CD4-positive, alpha-beta T cell (primary cell): ENCODE measurements at places on chromosomes 16 and 17.

DNA sequence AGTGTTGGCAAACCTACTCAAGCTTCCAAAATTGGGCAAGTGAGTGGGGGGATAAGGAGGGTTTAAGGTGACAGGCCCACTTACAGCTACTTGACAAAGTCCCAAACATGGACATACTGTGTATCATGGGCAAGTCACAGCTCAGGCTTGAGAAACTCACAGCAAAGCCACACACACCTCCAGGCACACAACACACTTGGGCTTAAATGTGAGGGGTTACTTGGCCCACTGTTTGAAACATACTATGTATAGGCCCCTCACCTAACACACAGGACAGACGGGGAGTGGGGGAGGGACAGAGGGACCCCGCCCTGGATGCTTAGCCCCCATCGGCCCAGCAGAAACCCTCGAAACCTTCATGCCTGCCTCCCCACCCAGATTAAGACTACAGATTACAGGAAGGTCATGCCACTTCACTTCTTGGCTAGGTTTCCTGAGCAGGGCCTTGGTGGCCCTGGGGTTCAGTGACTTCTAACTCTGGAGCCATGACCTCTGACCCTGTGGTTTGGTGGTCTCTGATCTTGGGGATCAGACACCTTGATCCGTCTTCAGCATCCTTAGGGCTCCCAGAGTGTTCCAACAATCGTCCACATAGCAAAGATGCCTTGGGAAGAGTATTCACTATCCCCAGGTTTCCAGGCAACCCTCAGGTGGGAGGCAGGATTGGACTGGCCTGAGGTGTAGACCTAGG is 2.3 kb upstream of the SAMD14 start:
- DNase-seq, result no peak

DNA sequence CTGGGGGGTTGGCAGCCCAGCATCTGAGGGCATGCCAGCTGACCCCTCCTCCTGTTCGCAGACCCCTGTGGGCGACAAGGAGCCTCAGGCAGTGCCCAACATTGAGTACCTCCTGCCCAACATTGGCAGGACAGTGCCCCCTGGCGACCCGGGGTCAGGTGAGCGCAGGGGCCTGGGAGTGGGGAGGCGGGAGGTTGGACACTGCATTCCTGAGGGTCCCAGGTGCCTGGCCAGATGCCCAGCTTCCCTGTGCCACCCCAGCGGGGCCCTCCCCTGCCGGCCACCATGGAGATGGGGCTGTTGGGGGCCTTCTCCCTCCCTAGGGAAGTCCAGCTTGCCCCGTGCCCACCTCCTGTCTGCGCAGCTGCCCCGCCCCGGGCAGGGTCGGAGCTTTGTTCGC is 70.1 kb downstream of the ARHGAP23 start:
- DNase-seq, result no peak

DNA sequence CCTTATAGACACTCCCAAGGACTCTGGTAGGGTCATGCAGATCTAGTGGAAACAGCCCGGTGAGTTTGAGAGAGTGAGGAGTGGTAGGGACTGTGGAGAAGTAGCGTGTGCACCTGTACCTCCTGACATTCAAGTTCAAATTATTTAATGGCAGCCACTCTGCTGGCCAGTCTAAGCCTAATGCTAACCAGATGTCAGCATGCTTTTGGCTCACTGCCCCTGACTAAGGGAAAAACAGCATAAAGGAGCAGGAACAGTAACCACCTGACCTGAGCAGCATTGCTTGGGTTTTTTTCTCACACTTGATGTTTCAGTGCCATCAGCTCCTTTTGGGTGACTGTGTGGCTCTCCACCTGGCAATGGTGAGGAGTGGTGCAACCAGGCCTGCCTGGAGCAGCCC is 23.8 kb upstream of the SLC12A3 start:
- no peak for DNase-seq

GRCh38 chr17:21451975-21452374 is 75.8 kb downstream of the KCNJ12 start:
- DNase-seq, result no peak

- DNase-seq, result no peak
Measured at GRCh38 chr17:17538417-17539391, 42.5 kb upstream of the RASD1 start.

DNA sequence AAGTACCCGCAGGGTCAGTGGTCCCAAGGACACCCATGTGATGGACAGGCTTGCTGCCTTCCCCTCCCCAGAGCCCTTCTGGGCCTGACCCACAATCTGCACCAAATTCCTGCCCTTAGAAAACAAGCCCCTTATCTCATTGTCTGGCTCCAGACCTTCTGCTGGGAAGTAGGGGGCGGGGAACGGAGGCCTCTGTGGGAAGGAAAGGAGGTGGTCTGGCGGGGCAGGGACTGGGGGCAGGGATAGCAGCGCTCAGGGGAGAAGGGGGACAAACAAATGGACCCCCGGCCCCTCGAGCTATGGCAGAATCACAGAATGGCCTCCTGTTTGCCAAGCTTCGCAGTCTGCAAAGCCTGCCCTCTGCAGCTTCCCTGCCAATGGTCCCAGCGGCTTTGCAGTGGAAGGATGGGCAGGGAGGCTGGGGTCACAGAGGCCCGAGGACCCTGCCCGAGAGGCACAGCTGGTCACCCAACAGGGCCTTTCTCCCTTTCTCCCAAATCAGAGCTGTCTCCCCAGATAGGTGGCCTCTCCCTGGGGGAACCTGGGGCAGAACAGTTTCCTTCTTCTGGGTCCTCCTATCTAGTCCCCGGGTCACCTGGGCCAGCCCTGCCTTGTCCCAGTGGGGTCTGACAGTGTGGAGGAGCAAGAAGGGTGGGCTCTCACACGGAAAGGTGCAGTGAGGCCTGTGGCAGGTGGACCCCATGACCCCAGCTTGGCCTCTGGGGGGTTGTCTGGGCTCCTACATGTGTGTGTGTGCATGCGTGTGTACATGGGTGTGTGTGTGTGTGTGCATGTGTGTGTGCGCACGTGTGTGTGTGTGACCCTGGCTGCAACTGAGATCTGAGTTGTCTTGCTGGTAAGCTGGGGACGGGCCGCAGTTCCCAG is 25.5 kb downstream of the TMEM235 start:
- no peak for DNase-seq

DNA sequence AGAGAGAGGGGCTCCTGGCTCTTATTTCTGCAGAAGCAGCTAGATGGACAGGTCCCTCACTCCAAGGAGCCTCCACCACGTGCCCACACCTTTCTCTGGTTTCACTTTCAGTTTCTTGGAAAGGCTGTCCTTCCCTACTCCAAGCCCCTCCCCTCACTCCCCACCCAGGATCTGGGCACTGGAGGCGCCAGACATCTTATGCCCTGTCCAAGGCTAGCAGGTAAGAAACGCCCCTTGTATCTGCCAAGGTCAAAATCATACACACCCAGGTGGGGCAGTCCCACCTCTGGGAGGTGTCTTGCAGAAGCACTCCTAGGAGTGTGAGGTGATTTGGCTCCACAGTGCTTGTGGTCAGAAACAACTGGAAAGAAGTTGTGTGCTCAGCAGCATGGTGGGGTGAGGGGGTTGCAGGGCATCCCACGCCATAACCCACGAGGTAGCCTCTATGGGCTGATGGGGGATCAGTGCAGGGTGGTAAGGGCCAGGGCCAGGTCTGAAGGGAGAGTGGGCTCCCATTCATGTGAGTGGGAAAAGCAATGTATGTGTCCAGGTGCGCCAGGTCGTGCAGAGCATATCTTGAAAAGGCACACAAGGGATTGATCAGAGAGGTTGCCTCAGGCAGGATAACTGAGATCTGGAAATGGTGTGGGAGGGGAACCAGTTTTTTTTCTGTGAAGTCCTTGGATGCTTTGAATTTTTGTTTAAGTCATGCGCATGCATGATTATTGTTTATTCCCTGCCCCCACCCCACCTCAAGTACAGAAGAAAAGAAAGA is 31.8 kb upstream of the PRM1 start:
- DNase-seq, result no peak

DNA sequence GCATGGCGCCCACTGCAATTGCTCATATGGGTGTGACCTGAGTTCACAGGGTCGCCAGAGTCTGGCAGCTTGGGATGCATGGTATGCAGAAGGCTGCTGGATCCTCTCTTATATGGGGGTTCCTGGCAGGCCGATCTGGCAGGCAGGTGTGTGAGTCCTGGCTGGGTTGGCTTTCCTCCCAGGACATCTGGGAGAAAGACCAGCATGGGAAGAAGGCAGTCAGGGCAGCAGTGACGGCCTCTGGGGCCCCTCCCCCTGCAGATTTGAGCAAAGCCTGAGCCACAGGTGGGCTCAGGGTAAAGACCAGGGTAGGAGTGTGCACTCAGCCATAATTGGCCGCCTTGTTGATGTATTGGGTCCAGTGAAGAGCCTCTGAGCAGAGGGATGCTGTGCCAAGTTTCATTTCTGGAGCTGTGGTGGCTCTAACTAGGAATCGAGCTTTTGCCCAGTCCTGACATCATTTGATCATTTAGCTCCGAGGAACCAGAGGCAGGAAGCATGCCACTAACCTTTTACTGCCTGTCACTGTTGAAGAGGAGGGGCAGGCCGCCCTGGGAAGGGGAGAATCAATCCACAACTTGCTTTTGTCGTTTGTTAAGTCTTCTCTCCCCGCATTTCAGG is 174.3 kb downstream of the CCDC182 start:
- no peak for DNase-seq

DNA sequence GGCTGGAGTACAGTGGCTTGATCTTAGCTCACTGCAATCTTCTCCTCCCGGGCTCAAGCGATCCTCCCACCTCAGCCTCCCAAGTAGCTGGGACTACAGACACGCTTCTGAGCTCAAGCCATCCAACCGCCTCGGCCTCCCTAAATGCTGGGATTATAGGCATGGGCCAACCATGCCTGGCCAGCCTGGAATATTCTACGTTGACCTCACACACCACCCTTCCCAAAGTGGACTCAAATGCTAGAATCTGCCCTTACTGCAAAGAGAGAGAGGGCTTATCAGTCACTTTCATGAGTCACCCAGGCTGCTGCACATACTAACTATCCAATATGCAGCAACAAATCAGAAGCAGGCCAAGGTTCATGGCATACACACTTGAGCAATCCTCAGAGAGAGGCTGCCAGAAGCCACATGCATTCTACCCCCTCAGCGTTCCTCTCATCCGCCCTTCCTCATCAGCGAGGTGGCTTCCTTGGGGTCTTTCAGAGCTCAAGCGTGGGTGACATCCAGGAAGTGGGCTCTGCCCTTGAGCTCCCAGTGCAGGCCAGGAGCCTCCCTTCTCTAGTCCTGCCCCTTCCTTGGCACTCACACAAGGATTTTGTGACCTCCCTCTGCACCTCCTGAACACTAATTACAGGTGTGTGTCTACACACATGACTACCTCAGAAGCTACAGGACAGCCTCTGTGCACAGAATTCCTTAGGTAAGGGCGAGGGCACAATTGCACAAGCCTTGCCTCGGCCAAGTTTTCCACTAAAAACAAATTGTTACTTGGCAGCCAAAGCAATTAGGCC is 24.8 kb upstream of the SIAH1 start:
- no peak for DNase-seq

GRCh38 chr16:70689970-70690891 is 4.4 kb upstream of the MTSS2 start:
- no peak for DNase-seq

GRCh38 chr17:64002658-64003525 is 4.7 kb downstream of the PRR29 start:
- DNase-seq, result no peak

DNA sequence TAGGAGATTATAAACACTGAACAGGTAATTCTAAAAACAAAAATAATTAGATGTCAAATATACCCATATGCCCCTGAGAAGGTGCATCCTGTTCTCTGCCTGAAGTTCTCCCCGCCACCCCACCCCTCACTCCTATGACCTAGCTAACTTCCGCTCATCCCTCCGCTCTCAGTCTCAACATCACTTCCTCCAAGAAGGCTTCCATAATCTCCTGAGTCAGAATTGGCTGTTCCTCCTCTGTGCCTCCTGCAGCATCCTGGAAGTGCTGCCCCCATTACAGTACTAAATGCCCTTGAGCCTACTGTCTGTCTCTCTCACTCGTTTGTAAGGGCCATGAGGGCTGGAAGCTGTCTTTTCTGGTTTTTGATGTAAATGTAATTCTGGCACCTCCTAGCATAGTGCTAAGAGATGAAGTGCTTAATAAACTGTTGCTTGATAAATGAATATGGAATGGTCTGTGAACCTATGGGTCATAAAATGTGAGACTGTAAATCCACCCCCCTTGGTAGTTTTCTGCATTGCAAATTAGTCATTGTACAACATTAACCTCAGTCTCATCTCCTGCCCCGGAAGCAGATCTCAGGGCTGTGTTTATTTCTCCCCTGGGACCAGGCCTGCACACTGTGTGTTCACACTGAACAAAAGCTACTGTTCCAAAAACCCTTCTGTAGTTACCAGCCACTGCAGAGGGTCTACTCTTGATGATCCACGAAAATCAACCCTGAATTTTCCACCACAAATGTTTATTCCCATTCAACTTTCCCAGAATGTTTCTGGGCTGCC is 3.9 kb upstream of the MYO1D start:
- DNase-seq, result no peak

DNA sequence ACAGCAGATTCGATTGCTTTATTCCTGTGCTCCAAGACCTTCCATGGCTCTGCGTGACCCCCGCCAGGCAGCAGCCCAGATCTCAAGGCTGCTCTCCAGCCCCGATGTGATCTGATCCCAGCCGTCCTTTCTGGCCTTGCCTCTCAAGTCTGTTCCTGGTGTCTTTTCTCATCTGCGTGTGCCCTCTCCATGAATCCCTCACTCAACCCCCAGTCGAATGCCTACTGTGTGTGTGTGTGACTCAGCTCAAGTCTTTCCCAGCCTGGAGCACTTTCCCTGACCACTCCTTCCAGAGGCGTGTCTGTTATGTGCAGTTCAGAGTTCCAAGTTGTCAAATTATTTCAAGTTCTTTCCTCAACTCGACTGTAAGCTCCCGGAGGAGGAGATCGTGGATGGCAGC is 64.0 kb downstream of the MRM1 start:
- no peak for DNase-seq

- DNase-seq, result no peak
Measured at GRCh38 chr17:53628011-53628410, 194.7 kb upstream of the KIF2B start.

- no peak for DNase-seq
Measured at GRCh38 chr17:46167826-46168569, 25.2 kb downstream of the KANSL1 start.

DNA sequence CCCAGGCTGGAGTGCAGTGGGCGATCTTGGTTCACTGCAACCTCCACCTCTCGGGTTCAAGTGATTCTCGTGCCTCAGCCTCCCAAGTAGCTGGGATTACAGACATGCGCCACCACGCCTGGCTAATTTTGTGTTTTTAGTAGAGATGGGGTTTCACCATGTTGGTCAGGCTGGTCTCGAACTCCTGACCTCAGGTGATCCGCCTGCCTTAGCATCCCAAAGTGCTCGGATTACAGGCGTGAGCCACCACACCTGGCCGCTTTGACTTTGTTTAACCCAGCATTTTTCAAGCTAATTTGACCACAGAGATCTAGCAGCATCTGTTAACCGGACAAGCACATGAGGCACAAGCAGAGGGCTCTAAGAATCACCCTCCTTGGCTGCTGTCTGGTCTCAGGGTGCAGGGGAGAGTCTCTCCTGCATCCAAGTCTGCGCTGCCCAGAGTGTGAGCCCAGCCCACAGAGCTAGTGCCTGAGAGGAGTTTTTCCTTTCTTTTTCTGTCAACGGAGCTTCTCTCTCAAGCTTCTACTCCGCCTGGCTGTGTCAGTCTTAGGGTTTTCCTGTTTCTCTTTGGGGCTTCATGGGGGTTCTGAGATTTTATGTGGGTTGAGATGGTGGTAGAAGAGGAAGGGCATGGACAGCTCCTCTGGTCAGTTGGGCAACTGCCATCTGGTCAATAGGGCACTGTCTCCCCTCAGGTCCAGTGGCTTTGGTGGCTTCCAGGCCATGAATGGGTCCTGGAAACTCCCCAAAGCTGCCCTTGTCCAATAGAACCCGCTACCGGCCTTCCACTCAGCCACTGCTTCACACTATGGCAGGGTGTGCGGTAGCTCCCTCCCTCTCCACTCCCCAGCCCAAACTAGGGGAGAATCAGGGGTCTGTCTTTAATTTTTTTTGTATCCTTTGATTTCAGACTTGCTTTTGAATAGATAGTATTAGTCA is 59.6 kb downstream of the TNFRSF13B start:
- DNase-seq, result no peak
